ENCODE measurements at places on chromosomes 5 and 9.
A peak's percentile ranks its signal among the peaks of the same experiment; 100 is the strongest.

DNA sequence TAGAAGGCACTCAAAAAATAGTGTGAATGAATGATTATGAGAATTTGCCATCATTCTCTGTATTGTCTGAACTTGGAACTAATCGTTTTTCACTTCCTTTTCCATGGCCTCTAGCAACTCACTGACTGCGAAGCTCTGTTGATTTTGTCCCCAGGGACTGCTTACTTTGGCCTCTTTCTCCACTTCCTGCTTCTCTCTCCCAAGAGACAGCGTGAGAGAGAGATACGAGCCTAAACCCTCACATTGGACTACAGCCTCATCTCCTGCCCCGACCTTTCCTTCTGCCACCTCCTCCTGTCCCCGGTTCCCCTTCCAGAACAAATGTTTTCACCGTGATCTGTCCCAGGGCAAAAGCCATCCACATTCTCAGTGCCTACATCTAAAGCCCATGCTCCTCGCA, 300.8 kb upstream of the PANK3 start:
- no peak for DNase-seq

DNA sequence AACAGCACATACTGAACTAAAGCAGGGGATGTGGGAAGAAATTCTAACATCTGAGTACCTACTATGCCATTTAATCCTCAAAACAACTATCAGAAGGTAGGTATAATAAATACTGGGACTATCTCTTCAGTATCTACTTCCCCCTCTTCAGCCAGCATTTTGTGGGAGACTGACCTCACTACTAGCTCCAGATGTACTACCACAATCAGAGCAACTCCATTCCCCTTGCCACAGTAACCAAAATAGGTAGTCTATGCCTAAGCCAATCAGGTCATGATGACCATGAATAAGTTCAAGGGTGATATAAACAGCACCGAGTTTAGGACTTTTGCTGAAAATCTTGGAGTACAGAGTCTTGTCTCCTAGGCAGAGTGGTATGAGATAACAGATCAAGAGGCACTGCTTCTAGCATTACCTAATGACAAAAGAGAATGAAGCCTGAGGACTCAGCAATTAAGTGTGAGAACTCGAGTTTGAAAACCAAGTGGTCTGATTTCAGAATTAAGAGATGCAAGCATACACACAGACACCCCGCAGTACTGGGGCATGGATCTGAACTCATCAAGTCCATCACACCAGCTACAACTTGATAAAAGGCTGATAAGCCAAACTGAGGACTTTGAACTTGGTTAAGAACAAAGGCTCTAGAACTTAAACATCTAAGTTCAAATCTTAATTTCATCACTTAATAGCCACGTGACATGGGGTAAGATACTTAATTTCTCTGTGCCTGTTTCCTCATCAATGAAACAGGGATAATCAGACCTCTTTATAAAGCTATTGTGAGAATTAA, 9.7 kb downstream of the FNIP1 start:
- DNase-seq: no peak

GRCh38 chr9:137387114-137387890, 35.7 kb downstream of the EXD3 start:
- DNase-seq: no peak

GRCh38 chr5:40798801-40799210, 632 bp upstream of the PRKAA1 start:
- DNase-seq: no peak

DNA sequence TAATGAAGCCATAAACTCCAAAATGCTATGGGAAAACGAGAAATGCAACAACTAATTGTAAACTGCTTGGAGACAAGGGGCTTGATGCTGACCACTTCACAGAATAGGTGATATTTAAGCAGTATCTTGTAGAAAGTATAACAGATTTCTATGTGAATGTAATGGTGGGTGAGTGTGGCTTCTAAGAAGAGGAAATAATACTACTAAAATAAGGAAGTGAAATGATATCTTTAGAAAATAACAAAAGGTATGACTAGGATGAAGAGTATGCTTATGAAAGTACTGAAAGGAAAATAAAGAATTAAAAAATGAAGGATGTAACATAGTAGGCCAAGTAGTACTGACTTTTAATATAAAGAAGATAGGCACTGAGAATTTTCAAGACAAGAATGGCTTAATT, 94.2 kb downstream of the AGTPBP1 start:
- no peak for DNase-seq

DNA sequence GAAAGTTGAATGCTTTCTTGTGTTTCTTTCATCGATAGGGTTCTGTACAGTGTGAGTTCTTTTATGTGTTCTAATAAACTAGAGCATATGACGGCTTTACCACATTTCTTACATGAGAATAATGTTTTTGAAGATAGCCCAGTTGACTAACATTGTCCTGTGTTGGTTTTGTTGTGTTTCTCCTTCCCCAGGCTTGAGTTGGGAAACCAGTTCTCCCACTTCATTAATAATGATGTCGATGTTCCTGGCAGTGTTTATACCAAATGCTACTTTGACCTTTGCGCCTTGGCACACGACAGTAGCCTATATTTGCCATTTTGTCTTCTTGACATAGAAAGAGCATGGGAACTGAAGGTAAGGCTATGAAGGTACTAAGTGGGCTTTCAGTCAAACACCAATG, 14.4 kb upstream of the ZNF782 start:
- DNase-seq: no peak

- no peak for DNase-seq
Measured at GRCh38 chr5:111173476-111173875, 50.7 kb upstream of the CAMK4 start.

DNA sequence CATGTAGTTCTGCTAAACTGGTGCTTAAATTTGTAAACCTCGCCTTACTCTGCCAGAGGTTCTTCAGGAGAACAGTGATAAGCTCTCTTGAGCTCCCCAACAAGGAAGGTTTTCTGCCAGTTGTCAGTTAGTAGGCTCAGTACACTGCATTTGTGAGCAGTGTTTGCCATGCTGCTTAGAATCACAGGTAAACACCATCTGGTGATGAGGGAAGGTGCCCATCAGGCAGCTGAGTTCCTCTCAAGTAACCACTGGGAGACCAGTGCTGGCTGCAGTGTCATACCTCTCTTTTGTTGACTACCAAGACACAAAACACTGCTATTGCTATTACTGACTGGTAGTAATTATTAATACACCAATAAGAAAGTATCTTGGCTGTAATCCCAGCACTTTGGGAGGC, 186.2 kb upstream of the OTULINL start:
- no peak for DNase-seq

DNA sequence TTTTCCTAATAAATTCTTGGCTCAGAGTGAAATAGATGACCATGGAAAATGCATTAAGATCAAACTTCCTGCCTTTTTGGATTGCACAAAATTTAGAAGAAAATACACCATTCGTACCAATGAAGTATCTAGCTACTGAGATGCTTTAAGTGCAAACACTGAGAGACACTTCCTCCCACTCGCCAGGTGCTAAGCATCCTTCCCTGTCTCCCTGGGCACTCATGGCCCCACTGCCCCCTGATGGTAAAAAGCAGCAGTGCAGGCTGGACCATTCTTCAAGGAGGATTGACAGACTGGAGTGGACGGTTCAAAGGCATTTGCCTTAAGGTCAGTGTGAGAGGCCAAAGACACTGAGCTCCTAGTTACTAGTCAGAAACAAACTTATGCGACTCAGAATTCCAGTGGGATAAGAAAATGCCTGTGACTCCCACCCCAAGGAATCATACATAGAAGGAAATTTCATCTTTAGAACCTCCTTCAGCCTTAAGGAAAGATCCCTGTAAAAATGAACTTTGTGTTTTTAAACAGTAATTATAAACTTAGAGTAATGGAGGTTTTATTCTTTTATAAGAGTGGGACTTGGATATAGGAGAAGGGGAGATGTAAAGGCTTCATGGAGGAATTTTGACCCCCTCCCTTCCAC, 86.0 kb upstream of the SLC30A5 start:
- peak; percentile 42 for DNase-seq

DNA sequence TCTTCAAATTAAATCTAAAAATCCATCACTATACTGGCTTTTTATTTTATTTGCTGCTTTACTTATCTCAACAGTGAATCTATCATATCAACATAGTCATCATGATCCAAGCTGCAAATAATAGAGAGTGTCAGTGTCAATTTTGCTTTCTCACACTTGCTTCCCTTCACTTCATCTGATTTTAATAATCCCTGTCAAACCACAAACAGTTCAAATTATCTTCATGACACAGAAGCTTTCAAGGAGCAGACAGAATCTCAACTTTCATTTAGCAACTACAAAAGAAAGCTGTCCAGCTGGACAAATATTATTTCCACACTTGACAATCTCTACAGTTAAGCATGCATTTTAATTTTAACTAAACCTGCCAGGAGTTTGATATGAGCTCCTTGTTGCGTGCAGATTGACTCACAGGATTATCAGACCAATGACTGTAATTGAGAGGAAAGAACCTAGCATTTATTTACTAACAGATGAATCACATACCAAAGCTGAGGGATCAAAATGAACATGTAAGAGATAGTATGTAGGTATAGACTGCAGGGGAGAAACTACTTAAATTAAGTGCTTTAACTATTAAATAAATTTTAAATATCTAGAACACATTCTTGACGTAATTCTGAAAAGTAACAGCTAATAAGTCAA, 56.0 kb downstream of the KIAA0825 start:
- no peak for DNase-seq

DNA sequence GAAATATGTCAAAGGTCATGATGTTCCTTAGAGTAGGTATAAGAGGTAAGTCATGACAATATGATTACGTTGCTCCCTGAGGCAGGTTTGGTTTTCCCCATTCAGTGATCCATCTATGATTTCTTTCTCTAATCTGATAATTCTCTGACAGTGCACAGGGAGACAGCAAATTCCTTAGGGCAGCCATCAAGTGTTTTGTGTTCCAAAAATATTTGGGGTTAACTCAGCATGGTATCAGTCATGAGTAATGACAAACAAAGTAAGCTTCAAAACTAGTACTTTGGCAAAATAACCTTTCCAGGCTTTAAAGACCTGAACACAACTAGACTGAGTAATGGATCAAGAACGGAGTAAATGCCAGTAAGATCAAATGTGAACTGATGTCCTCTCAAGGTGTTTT, 55.3 kb upstream of the SPATA31E1 start:
- DNase-seq: no peak

DNA sequence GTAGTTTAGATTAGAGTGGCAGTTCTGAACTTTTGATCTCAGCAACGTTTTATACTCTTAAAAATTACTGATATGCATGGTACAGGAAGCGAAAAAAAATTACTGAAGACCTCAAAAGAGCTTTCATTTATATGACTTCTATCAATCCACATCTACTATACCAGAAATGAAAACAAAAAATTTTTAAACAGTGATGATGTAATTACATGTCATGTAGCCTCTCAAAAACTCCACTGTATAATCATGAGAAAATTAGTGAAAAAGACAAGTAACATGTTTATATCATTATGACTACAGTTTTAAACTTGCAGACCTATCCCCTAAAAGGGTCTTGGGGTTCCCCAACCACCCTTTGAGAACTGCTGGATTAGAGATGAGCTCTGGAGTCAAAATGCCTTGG, 9.3 kb downstream of the DNAJC18 start:
- DNase-seq: no peak

All from stimulated activated CD8-positive, alpha-beta memory T cell treated with anti-CD3 and anti-CD28 coated beads, Interleukin-12 subunit alpha, Interleukin-12 subunit beta, amount 100 ng/mL, for 1 hour (primary cell).